Activated T-helper 9 cell treated with anti-CD3 and anti-CD28 coated beads, Interleukin-2, amount 50 U/mL, for 16 hours (primary cell): ENCODE measurements at places on chromosomes 6 and 20.

DNA sequence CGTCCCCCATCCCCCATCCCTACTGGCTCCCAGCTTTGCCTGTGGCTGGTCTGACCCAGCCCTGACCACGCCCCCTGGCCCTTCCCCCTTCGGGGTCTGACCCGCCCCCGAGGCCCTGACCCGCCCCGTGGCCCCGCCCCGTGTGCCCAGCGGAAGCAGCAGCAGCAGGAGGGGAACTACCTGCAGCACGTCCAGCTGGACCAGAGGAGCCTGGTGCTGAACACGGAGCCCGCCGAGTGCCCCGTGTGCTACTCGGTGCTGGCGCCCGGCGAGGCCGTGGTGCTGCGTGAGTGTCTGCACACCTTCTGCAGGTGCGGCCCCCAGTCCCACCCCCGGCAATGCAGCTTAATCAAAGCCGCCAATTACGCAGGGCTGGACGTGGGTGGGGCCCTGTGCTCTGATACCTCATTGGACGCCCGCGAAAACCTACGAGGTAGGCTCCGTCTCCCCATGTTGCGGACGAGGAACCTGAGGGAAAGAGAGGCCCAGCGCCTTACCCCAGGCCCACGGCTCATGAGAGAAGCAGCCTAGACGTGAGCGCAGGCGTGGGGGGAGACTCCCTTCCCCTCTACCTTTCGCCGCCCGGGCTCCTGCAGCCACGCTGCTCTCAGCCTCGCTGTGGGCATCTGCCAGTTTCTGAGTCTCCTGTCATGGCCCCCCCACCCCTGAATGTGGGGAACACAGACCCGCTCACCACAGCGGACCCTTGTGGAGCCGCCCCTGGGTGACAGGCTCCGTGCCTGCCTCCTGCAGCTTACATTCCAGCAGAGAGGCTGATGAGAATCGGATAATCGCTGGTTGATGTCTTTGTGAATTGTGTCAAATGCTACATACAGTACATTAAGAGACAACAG lies 12.8 kb downstream of the RBCK1 start:
- DNase-seq = no peak

DNA sequence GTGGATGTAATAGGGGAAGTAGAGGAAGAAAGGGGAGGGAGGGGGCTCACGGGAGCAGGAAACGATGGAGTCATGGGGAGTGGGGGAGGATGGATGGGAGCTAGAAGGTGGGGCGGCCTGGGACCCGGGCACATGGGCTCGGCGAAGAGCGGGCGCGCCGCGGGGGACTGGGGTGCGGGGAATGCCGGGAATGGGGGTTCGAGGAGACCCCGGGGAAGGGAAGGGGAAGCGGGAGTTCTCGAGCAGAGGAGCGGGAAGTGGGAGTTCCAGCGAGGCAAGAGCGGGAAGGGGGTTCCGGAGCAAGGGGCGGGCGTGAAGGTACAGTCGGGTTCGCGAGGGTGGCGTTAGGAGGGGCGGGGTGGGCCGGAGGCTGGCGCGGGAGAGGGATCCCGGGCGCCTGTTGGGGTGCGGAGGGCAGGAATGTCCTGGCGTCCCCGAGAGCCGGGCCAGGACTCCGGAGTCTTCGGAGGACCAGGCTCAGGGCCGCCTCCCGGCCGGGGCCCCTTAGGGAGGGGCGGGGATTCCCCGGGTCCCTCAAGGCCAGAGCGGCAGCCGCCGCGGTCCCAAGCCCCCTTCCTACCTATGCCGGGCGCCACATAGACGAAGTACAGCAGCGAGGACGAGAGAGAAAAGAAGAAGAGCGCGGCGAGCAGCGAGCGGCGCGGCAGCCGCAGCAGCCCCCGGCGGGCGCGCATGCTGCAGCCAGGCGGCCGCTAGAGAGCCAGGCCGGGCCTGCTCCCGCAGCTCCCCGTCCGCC lies 504 bp downstream of the B4GALT5 start:
- peak; percentile 27 for DNase-seq

GRCh38 chr6:129634411-129635230 lies 75.4 kb downstream of the ARHGAP18 start:
- no peak for DNase-seq

GRCh38 chr6:163745536-163746400 lies 331.2 kb downstream of the QKI start:
- no peak for DNase-seq

- DNase-seq = no peak
These were observed 140.7 kb upstream of the STXBP5 start for GRCh38 chr6:147063469-147064031.

DNA sequence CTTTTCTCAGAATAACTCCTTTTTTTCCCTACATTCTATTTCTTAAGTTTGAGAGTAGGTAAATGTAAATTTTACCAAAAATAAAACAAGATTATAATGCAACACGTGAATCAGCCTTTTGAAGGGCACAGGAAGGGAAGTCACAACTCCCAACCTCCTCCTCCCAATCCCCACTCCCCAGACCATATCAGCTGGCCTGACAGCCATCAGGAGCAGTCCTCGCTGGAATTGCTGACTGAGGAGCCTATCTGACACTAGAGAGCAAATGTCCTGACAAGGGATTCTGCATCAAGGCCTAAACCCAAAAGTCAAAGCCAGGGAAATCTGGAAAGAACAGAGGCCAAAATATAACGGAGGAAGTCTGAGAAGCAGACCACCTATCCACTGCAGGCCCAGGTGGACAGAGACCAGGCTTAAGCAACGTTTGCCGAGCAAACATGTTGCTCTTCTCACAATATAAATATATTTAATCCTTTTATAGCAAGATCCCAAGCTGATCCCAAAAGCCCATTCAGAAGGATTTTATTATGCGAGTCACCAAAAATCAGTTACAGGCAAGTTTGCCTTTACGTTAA lies 2.5 kb downstream of the RRAGD start:
- DNase-seq = no peak

DNA sequence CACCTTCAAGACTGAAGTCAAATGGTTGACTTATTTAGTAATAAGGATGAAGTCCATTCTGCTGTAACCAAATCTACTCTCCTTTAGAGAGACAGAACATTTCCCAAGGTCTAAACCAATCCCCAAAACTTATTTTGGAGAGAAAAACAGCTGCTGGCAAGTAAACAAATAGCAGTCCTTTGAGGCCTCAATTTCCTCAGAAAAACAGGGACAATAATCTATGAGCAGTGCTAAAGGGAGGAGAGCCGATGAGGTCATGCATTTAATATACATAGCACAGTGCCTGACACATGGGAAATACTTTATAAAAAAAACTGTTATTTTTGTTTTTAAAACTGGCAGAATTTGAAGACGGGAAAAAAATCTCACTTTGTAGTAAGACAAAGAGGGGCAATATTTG lies 526.0 kb downstream of the EPM2A start:
- DNase-seq = no peak

- DNase-seq = no peak
These were observed 3.1 kb downstream of the ARMC12 start for GRCh38 chr6:35739645-35740524.

- no peak for DNase-seq
These were observed 23.6 kb downstream of the BHLHE23 start for GRCh38 chr20:62983210-62983609.

GRCh38 chr20:59032023-59032712 lies at the start of gene ATP5F1E:
ATP5F1E (minus strand) TSS chr20:59032335; CDS start chr20:59032251, 84 bp downstream.
- peak; percentile 97 for DNase-seq

GRCh38 chr6:136566851-136567250 lies 16.6 kb upstream of the MAP7 start:
- no peak for DNase-seq

DNA sequence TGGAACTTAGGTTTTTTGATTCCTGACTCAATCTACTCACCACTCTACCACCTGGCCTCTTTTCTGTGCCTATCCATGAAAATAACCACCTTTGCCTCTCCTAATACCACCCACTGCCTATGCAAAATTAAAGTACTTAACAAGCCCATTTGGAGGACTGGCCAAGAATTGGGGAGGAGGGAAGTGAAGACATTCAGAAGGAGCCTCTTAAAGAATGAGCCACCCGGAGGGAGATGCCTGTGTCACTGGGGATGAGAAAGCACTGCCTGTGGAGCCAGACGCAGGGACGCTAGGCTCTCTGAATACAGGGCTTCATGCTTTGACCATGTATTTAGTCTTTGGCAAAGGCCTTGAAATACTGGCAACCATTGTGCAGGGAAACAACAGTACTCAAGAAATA lies 40.0 kb upstream of the MRPS10 start:
- DNase-seq = no peak

DNA sequence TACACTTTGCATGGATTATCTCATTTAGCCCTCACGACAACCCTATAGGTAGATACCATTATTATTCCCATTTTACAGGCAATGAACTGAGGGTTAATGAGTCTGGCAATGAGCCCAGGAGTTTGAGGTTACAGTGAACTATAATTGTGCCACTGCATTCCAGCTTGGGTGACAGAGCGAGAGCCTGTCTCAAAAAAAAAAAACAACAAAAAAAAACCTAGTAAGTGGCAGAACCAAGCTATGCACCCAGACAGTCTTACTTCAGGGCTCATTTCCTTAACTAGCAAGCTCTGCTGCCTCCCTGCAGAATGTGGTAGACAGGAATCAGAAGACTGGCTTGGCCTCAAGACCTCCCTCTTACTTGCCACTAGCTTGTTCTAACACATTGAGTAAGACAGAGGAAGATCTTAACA lies 71.9 kb upstream of the RREB1 start:
- no peak for DNase-seq

DNA sequence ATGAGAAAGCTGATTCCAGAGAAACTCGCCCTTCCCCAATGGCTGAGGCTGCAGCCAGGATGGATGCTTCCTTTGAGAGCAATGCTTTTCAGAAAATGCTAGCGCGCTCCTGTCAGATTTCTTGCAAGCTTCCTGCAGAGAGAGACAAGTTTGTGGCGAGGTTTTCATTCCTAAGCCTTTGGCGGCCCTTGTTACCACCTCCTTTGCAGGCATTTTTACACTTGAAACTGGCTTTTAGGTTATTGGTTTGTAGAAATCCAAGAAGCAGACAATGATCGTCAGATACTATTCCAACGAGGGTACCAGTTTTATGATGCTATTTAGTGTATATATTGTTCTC lies 1.1 kb downstream of the FNDC1 start:
- DNase-seq = no peak

GRCh38 chr20:52242237-52243230 lies 51.0 kb upstream of the ZFP64 start:
- DNase-seq = no peak

GRCh38 chr6:110067837-110068591 lies 89.9 kb downstream of the GPR6 start:
- DNase-seq = no peak

DNA sequence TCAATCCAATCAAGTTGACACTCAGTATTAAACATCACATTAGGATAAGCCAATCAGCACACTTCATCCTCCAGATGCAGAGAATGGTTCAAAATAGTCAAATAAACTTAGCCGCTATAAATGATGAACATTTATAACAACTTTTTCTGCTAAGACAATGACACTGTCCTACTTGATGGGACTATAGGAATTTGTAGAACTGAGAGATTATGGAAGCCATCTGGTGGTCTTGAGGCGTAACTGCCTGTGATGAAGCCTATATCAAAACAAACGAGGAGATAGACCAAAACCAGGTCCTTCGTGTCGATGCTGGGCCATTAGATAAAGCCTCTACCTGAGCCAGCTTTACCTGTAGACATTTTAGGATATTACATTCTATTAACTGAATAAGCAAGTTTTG lies 631.1 kb downstream of the COL12A1 start:
- no peak for DNase-seq

DNA sequence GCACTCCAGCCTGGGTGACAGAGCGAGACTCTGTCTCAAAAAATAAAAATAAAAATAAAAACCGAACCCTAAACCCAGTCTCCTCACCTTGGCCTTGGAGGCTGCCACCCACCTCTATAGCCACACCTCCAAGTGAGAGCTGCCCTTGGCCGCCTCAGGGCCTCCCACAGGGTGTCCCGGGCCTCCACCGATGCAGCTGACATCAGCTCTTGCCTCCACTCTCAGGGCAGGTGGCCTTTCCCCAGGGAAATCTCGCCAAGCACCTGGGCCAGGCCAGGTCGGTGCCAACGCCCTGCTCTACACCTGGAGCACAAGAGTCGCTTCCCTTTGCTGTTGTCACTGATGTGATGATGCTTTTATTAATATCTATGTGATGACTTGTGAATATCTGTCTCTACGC lies 8.9 kb upstream of the MYL9 start:
- DNase-seq = no peak

DNA sequence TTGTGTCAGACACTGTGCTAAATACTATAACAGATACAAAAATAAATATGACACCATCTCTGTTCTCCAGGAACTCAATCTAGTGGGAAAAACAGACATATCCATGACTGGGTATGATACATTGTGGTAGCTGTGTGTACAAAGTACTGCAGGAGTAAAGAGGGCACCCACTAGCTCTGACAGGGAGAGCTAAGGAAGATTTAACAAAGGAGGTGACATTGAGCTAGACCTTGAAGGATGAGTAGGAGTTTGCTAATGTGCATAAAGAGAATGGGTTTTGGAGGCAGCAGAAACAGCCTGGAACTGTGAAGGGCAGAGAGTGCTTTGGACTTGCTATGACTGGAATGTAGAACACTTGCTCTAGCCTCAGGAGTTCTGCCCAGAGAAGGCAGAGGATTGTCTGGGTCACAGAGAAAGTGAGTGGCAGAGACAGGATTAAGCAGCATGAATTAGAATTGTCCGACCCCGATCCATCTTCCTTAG lies 14.4 kb downstream of the MMP24 start:
- DNase-seq = no peak

DNA sequence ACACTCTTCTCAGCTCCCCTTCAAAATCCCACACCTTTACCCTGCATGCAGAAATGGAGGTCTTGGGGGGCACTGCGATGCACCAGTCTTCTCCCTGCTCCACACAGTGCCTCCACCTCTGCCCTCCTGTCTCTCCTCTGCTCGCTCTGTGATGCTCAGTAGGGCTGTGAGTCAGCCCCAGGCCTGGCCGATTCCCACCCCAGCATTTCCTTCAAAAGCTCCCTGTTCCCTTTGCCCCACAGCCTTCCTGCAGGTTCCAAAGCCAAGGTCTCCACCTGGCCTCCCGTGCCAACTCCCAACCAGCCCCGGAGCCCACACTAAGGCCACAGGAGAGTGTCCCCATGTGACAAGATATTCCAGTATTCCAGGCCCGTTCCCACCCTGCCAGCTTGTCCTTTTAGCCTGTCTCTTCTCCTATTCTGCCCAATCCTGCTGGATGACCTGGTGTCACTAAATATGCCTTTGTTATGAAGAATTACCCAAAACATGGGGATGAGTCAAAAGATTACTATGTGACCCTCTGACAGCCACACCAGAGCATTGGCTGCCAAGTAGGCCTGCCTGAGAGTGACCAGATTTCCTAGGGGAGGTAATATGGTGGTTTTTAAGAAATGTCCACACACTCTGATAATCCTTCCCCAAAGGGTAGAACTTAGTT lies 118.9 kb upstream of the NXT1 start:
- DNase-seq = no peak
